ENCODE measurements at places on chromosomes 1 and 21.

DNA sequence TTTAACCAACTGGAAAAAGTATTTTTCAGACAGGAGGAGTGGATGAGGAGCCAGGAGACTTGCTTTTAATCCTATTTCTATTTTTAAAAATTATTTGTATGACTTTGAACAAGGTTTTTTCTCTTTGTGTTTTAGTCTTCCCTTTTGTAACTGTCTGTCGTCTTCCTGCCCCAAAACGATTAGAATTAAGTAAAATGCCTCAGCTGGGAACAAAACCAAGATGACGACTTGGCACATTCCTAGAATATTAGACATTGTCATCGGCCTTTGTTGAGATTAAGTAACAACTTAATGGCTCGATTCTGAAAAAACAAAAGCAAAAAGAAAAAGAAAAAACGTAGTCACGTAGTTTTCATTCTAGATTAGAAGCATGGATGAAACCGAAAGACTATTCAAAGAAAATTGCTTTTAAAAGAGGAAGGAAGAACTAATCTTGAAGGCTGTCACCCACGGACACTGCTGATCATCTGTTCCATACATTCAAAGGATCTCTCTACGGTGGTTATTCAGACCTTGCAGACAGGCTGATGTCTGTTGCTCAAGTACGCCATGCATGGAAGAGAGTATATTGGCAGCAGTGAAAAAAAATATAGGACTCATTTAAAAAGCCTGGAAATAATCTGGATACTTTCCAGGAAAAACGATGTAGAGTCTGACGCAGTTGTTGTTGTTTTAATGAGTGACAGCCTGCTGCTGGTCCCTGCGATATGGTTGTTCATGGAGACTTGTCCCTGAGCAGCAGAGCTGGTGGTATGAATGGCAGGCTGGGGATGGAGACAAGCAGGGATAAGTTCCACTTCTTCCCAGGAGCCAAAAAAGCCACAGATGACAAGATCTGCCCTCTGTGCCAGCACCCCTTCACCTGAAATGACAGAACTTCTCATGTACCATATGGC lies 16.8 kb downstream of the GNG4 start:
- DNase-seq: no peak

GRCh38 chr1:33501774-33502173 lies 29.3 kb downstream of the ZSCAN20 start:
- no peak for DNase-seq

DNA sequence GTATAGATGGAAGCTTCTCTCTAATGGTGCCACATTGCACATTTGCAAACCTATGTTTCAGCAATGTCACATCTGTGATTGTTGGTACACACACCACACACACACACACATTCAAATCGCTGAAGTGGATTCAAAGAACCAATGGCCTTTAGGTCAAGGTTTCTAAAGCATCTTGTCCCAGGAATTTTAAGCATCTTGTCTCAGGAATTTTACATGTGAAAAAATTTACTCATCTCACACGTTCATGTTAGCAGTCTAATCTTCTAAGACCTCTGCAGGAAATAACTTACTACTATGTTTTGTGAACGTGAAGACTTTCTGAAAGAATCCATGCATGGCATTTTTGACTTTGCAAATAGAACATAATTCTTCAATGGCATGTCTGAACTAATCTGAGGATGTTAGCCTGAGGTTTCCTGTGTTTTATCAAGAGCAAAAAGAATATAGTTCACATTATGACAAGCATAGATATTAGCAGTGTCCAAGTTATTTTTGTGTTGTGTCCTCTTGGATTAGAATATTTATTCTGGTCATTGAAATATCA lies 125.1 kb downstream of the CYYR1 start:
- DNase-seq: no peak

GRCh38 chr1:7103361-7103782 lies 318.1 kb downstream of the CAMTA1 start:
- no peak for DNase-seq

GRCh38 chr1:40409467-40409866 lies 35.9 kb downstream of the SMAP2 start:
- DNase-seq: no peak

DNA sequence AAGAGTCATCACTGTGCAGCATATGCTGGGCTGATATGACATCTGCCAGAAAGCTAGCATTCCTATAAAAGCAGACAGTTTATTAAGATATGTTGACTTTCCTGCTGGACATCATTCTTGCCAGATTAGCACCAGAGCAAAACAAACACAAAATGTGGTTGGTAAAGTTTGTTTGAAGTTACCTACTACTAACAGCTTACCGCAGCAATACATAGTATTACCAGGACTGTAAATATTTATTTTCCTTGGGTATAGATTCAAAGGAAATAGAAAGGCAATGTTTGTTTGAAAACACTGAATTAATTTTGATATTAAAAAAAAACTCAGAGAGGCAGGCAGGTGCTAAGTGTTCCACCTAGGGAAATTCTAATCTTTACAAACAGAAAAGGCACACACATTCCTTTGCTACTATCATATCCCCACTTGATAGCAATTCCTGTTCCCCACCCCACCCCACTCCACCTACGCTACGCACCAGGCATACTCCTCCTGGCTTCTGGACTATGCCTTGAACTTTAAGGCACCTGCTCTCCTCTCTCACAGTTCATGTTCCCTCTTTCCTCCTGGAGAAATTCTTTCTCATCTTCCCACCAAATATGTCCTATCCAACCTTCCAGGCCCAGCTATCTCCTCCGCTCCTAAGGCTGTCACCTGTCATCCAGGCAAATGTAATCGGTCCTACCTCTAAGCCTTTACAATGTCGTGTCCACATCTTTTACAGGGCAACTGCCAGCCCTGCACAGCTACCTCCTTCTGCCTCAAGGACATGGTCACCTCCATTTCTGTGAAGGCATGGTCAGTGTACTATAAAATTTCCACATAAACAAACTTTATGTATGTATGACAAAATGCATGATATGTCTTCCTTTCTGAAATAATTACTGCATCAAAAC lies 34.7 kb downstream of the PTPN14 start:
- DNase-seq: no peak

DNA sequence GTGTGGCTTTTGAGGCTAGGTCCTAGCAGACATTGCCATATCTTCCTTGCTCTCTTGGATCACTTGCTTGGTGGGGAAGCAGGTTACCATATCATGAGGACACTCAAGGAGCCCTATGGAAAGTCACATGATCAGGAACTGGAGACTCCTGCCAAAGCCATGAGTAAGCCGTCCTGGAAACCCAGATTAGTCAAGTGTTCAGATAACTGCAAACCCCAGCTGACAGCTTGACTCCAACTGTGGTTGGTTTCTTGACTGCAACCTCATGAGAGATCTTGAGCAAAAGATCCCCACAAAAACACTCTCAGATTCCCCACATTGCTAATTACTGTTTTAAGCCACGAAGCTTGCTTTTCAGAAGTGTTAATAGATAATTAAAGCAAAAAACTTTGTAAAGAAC lies 58.6 kb downstream of the CACNA1E start:
- DNase-seq: no peak

DNA sequence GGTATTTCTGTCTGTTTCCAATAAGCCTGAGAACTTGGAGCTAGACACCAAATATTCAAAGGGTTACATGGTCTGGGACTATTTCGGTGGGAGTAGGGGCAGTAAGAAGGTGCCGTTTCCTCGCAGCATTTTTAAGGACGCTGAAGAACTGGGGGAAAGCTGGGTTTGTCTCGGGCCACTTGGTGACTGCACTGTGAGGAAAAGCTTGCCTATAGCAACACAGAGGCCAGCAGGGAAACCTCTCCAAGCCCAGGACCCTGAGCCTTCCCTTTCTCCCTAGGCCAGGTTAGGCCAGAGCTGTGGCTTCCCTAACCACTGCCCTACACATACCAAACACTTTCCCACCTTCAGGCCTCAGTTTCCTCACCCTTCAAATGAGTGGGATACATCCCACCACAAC lies 3.3 kb downstream of the GLIS1 start:
- DNase-seq: no peak

GRCh38 chr1:210731597-210731996 lies 402.4 kb downstream of the KCNH1 start:
- no peak for DNase-seq

DNA sequence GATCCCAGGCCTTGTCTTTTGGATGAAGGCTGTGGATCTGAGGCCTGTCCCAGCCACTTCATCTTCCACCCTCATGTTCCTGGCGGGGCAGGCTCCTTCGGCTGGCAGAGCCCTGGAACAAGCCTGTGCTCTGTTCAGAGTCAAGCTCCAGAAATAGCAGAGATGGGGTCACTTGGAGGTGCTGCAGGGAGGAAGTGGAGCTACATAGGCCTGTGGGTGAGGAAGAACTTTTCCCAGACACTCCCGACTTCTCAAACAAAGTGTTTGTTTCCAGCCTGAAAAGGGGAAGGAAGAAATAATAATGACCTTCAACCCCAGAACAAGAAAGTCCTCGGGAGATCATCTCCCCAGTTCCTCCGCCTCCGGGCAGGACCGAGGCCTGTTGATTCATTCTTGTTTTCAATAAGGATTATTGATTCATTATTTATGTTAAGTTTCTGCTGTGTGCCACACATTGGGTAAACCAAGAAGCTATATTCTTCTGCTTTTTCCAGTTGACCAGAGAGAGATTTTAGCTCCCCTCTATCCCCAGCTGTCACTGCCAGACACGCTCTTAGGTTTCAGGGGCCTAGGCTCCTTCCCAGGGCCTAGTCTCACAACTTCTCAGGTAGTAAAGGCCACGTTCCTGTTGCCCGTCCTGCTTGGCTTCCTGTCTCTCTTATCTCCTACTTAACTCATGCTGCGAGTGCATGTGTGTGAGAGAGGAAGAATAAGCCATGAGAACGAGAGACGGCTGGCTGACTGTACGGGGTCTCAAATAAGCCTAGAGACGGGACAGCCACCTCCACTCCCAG lies 16.9 kb downstream of the IKBKE start:
- DNase-seq: no peak

- no peak for DNase-seq
Measured at GRCh38 chr21:17146426-17146825, 366.4 kb upstream of the CXADR start.

DNA sequence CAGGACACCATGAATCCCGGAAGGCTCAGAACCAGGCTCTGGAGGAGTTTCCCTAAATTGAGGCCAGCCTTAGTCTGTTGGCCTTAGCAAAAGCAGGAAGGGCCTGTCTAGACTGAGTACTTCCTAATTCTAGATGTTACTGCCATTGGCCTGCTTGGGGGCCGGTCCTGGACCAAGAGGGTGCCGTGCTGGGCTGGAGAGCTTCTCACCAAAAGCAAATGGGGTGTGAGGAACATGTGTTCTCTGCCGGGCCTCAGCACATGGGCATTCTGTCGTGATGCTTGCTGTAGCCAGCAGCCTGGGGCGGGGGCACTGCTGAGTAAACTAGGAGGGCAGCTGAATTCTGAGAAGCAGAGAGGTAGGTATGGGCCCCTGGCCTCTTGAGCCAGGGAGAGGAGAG lies 35.7 kb upstream of the MAN1C1 start:
- DNase-seq: no peak

DNA sequence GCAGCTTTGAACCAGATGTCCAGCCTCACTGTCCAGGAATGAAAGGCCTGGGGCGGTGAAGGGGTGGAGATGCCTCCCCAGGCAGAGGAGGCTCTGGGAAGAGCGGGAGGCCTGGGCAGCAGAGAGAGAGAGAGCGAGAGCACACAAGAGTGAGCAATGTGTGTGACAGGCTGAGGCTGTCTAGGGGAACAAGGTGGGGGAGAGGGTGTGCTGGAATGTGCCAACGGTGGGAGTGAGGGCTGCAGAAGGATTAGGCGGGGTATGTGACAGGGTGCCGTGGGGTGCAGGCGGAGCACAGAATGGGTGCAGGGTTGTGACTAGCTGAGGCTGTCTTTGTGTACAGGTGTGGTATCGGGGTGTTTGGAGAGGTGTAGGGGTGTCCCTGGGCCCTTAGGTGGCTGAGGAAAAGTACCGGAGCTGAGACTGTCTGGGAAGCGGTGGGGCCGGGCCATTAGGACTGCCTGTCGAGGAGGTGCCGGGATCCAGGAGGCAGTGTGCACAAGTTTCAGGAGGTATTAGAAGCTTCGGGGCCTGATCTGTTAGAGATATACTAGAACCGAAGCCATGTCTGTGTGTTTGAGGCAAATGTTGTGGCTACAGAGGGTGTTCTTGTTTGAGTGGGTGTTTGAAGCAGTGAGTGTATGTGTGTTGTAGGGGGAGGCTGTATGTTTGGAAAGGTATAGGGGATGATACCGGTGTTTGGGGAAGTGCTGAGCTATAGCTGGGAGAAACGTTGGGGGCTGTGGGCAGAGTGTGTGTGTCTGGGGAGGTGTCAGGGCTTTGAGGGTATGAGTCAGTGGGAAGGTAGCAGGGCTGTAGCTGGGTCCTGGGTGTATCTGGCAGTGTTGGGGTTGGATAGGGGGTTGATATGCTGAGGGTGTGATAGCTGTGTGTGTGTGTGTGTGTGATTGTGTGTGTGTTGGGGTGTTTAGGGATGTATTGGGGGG lies 9.1 kb downstream of the AHDC1 start:
- DNase-seq: no peak

- no peak for DNase-seq
Measured at GRCh38 chr1:58895559-58896145, 111.8 kb upstream of the JUN start.

GRCh38 chr1:57489358-57490036 lies 65.6 kb upstream of the DAB1 start:
- DNase-seq: no peak

GRCh38 chr1:109914587-109915240 lies 4.1 kb downstream of the CSF1 start:
- no peak for DNase-seq

DNA sequence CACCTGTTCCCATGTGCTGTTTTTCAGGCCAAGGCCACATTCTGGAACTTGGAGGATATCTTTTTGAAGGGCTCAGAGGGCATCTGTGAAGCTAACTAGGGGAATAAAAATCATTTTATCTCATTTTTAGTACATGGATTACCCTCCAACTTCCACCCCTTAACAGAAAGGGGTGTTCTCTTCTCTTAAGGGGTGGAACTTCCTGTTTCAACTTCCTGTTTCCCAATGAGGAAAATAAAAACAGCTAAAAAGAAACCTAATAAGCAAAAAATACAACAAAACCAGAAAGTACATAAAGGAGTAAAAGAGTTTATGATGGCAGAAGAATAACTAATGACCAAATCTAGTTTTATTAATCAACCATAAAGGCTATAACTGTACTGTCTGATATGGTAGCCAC lies 24.8 kb upstream of the SLC22A15 start:
- no peak for DNase-seq

- DNase-seq: no peak
Measured at GRCh38 chr21:14244911-14245310, 29.0 kb downstream of the RBM11 start.

DNA sequence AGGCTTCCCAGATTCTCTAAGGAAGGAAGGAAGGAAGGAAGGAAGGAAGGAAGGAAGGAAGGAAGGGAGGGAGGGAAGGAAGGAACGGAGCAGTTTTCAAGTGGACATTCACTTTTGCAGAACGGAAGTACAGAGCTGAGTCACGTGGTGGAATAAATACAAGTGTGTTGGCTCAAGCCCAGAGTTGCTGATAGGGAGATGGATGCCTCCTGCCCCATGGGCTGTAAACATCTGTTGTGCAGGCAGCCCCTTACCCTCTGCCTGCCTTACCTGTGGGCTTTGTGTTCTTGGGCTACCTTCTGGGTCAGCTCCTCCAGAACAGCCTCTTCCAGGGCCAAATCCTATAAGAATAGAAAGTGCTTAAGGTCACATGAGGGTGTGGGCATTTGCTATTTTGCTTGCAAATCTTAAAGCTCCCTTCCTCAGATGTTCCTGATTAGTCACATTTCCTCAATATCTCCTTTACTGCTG lies 121.7 kb downstream of the SMYD2 start:
- no peak for DNase-seq

Measured in stimulated activated CD4-positive, alpha-beta T cell treated with anti-CD3 and anti-CD28 coated beads, Interleukin-4, amount 100 ng/mL, for 1 hour (primary cell).